ENCODE measurements at places on chromosomes 5 and 9.
A peak's percentile ranks its signal among the peaks of the same experiment; 100 is the strongest.

DNA sequence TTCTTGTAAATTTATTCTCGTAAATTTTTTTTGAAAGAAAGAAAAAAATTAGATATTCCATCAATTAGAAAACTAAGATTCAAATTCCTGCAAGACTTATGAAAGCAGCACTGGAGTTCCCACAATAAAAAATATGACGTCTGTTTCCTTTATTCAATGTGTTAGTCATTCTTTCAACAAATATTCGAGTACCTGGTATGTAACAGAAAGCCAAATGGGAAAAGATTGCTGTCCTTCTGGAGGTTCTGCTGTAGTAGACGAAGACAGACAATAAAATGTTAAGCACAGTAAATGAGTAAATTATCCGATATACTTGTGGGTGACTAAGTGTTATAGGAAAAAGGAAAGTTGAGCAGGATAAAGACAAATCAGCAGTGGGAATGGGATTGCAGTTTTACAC lies 92.2 kb downstream of the ADAMTSL1 start:
- DNase-seq, result no peak

DNA sequence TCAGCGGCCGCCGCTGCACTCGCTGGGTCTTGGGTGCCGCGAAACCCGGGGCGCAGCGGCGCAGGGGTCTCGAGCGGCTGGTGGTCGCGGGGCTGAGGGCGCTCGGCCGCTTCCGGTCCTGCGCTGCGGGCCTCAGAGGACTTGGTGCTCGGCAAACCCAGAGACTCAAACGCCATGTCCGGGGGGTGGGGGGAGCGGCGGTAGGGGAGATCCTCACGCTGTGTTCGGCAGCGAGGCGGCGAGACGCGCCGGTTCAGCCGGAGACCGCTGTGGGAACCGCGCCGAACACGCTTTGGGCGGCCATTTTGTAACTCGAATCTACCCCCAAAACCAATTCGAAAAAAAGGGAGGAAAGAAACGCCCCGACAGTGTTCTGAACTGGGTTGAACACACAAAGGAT lies 317.5 kb upstream of the CDH18 start:
- DNase-seq, result no peak

DNA sequence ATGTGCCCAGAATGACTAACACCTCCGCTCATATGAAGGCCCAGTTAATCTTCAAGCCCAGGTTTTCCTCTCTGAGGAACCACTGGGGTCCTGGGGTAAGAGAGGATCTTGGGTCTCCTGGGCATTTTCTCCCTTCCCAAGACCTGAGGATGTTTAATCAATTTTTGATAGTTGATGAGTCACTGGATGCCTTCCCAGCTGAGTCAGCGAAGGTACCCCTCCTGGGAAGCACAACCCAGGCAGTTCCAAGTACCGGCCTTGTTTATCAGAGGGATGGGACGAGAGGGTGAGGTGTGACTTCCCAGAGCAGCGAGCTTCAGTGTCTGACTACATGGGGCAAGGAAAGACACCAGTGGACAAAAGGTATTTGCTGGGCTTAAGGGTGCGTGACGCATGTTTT lies 119.6 kb upstream of the IL12B start:
- DNase-seq, result no peak

GRCh38 chr9:113215132-113215531 lies 5.9 kb downstream of the FKBP15 start:
- DNase-seq, result no peak

GRCh38 chr9:126965541-126966428 lies 51.2 kb downstream of the RALGPS1 start:
- DNase-seq, result peak; percentile 26

- DNase-seq, result no peak
These were observed 11.4 kb upstream of the ARSI start for GRCh38 chr5:150313921-150314716.

DNA sequence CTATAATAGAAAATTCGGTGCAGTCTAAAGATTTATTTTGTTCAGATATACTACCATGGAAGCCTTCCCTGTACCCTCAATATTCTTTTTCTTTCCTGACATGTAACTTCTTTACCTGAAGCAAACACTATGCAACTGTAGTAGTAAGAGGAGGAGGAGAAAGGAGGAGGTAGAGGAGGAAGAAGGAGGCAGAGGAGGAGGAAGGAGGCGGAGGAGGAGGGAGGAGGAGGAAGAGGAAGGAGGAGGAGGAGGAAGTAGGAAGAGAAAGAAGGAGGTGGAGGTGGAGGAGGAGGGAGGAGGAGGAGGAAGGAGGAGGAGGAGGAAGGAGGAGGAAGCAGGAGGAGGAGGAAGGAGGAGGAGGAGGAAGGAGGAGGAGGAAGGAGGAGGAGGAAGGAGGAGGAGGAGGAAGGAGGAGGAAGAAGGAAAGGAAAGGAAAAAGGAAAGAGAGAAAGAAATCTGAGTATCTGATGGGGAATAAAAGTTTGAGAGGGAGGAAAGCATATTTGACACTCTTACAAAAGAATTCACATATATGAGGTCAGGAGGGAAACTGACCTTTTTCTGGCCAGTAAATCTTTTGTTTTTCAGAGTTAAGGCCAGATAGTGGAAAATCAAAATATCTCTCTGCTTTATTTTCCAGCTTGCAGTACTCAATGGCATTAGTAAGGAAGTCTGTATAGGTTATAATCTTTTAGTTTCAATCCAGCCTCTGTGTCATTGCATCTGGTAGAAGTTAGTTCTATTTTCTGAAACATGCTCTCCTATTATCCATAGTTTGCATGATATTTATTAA lies 114.5 kb upstream of the LPAR1 start:
- DNase-seq, result no peak
